ENCODE measurements at places on chromosomes 13 and 19. TPM values are rescaled to one million over a fixed set of nuclear protein-coding genes. Genes with fewer than 3 reads are reported as not detected.

Gene DYRK1B
- 15.5 TPM for total RNA-seq

Gene IL11
- total RNA-seq = 31.0 TPM

Gene RNF225
- total RNA-seq = not detected

Gene CEACAM6
- total RNA-seq = under 0.01 TPM

- no peak for DNase-seq
Observed at GRCh38 chr19:18385359-18385674, 641 bp upstream of the GDF15 start.

GRCh38 chr19:30471441-30471840 is 99.3 kb downstream of the ZNF536 start:
- no peak for DNase-seq

DNA sequence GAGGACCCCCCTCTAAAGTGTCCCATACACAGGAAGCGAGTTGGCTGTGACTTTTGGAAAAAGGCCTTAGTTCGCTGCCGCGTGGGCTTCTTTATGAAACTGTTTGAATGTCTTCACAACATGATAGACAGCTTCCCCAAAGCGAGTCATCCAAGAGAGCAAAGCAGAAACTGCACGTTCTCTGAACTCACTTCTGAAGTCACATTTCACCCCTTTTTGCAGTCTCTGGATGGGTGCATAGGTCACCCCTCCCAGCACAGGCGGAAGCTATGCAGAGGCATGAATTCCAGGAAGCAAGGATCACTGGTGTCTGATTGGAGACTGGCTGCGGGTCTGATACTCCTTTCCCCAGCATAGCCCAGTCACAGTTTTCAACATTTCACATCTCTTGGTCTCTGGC is 10.6 kb downstream of the GPI start:
- no peak for DNase-seq

GRCh38 chr13:33244210-33244906 is 41.2 kb downstream of the STARD13 start:
- no peak for DNase-seq

- DNase-seq = no peak
Observed at GRCh38 chr13:105997581-105998550, 537.6 kb downstream of the EFNB2 start.

GRCh38 chr19:38316477-38317067 is 825 bp upstream of the YIF1B start:
- DNase-seq = no peak

DNA sequence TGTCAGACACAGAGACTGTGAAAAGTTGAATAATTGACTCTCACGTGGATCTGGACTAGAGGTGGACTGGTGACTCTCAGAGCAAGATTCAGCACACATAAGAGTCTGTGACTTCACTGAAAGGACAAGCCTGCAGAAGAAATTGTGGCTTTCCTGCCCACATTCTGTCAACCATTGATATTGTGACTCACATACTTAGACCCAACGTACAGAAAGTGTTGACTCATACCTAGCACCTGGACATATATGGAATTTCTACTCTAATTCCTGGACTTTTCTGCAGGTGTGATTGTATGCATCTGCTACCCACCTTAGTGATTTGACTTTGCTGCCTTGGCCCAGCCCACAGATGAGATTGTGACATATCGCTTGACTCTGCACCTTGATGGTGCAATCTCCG is 15.6 kb upstream of the ZNF730 start:
- no peak for DNase-seq

DNA sequence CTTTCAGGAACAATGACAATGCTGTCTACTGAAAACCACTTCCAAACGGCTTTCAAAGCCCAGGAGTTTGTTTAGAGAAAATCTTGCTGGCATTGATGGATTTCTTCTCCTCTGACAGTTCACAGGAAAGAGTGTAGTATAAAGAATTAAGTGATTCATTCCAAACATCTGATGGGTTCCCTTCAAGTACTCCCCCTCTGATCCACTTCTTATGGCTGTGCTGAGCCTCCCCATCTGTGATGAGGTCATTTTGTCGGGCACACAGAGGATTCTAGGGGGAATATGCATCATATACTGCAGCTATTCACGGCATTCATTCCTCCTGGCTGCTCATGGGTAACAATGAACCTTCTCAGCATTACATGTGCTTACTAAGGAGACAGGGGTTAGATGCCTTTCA is 107.9 kb downstream of the RGCC start:
- DNase-seq = peak; percentile 82

DNA sequence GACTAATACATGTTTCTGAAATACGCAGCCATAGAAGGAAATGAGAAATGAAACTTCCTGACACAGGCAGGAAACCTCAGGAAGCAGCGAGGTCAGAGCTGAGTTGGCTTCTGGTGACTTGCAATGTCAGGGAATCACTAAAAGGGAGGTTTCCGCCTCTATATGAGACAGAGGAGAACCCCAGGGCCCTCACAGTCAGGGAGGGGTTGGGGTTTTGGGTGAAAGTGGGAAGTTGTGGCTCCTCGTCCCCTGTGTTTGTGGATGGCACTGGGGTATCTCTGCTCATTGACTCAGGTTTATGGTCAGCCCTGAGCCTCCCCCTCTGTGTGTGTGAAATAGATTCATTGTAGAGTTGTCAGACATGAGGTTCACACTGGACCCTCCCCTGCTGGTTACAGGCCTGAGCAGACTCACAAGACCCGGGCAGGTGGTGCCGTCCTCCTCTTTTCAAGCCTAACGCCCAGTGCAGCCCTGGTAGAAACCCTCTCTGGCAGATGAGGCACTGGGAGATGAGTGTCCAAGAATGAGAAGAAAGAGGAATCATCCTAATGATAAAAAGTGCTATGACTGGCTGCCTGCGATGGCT is 5.5 kb upstream of the LILRA6 start:
- DNase-seq = no peak
